ENCODE measurements at places on chromosomes 2 and 18.

DNA sequence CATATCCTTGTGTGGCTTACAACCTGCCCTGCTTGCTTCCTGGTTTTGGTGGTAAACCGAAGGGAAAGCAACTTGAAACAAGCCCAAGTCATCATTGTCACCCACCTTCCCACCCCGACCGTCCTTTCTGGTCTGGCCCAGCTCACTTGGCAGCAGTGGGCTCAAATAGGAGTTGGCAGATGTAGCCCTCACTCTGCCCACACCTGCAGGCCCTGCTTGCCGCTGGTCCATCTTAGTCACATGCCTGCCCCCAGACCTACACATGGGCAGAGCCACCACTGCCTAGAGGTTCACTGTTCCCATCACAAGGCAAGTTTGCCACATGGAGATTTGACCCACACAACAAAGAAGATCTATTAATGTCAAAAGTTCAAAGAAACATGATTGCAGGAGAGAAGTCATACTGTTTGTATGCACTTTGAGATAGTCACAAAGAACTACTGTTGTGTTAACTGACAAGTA is 9.3 kb downstream of the EIPR1 start:
- DNase-seq: no peak

DNA sequence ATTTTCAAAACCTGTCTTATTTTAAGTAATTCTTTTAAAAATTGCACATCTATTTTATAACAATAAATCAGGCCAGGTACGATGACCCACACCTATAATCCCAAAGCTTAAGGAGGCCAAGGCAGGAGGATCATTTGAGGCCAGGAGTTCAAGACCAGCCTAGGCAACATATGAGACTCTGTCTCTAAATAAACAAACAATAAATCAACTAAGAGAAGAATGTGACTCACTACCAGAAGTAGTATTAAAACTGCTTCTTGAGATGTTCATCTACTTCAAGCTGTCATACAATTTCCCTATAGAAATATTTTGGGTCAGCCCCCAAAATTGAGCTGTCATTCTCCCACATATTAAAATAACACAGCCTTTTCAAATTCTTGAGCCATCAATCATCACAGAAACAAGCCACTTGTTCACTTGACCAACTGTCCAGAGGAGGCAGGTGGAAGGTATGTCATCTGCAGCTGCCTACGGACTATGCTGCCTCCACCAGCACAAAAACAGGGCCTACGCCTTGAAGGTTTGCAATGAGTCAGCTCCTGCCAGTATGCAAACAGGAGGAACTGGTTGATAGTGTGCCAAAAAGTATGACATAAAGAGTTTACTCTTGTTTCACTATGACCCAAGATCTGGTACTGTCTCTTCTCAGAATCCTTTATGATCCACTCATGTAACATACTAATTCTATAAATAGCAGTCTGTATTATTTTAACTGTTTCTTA is 33.6 kb downstream of the KIDINS220 start:
- no peak for DNase-seq

DNA sequence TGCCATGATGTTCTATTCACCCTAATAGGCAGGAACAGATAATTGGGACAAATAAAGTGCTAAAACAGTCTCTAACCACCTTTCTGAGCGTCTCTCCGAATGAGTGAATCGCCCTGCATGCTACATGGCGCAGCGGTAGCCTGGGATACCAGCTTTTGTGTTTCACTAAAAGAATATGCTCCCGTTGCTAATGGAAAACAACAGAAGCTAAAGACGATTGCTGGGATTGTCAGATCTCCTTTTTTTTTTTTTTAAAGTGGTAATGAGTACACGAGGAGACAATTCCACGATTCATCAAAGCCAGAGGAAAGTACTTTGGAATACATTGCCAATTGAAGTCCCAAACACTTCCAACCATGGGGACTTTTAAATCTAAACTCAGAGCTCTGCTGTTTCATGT is 1815.3 kb upstream of the CELF4 start:
- DNase-seq: no peak

- no peak for DNase-seq
Measured at GRCh38 chr2:205745661-205746419, 63.5 kb downstream of the NRP2 start.

DNA sequence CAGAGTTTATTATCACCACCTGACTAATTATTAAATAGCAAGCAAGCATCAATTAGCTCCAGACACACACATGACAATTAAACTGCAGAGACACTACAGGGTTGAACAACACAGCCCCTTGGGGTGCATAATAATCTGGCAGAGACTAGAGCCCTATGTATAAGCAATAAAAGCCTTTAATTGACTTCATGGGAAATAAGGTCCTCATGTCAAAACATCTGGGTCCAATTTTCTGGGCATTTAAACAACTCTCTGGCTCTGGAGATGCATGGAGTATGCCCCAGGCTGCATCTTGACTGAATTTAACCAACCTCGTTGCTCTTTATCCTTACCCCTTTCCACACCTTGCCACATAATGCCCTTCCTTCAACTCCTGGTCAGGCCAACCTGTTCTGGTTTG is 270.7 kb upstream of the THUMPD2 start:
- DNase-seq: no peak

DNA sequence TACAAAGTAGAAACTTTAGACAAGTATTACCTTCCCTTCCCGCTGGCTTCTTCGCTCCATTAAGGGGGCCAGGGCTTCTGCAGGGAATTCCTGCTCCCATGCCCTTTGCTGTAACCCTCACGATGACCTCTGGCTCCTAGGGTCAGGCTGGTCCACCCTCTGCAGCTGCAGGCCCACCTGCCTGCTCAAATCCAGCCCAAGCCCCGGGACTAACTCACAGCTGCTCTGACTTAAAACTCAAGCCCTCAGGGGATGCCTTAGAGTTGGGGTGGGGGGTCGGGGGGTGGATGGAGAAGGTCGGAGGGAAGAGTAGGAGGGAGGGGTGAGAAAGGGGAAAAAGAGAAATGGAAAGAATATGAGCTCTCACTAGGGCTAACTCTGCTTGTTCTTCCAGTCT is 4.9 kb downstream of the IGFBP5 start:
- DNase-seq: no peak

DNA sequence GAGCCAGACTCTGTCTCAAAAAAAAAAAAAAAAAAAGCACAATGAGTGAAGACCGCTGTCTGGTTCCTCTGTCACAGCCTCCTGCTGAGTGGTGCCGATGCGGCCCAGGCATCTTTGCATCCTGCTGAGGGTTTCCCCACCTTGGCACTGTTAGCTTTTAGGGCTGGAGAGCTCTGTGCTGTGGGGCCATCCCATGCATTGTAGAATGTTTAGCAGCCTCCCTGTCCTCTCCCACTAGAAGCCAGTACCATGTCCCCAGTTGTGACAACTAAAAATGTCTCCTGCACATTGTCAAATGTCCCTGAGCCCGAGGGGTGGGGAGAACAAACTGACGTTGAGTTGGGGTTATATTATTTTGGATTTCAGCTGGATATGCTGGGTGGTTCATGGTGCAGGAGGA is 7.9 kb upstream of the COLEC11 start:
- no peak for DNase-seq

DNA sequence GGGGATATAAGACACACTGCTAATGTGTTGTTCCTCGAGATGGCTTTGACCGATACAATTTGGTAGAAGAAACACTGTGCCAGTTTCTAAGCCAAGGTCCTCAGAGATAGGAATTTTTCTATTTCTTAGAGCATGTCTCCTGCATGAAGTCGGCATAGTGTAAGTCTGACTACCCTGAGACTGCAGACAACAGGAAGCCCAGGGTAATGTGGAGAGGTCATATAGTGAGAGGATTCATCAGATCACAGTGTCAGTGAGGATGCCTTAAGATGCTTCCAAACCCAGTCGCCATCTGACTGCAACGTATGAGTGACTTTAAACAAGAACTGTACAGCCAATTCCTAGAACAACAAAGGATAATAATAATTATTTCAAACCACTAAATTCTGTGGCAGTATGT is 818.3 kb upstream of the GYPC start:
- no peak for DNase-seq

GRCh38 chr2:99032786-99033185 is 96.8 kb upstream of the CRACDL start:
- DNase-seq: no peak

GRCh38 chr2:55357927-55358326 is 61.7 kb downstream of the CCDC88A start:
- DNase-seq: no peak

DNA sequence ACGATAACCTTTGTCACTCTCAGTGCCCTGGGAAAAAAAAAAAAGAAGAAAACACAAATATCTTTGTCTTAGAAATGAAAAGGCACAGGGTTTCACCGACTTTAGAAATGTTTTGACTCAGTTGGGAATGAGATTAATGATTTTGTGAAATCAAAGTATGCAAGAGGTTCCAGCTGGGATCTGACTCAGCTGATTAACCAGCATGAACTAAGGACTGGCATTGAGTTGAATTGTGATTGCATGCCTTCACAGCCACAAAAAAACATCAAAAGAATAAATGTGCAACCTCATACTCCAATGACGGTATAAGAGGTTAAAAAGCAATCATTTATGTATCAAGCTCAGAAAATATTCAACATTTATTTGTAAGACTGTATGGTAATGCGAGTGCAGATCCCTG is 566.6 kb upstream of the DSEL start:
- DNase-seq: no peak

- DNase-seq: no peak
Measured at GRCh38 chr2:44247924-44248323, 27.4 kb upstream of the SLC3A1 start.

GRCh38 chr2:198916548-198917080 is 541.1 kb downstream of the SATB2 start:
- no peak for DNase-seq
